ENCODE measurements at places on chromosomes 6 and 20. TPM values are rescaled to one million over a fixed set of nuclear protein-coding genes. Genes with fewer than 3 reads are reported as not detected.

OTOR gene
- total RNA-seq: not detected

SGK1 gene
- 30.7 TPM for total RNA-seq

WRNIP1 gene
- total RNA-seq: 47.1 TPM

CALHM4 gene
- total RNA-seq: not detected

TEAD3 gene
- total RNA-seq: 1.9 TPM

ZNF334 gene
- total RNA-seq: 1.5 TPM

SSTR4 gene
- not detected for total RNA-seq

Measured in activated T-cell treated with anti-CD3 and anti-CD28 coated beads, Interleukin-2, amount 50 U/mL, for 72 hours (primary cell).